ENCODE measurements at places on chromosomes 16 and 17. TPM values are rescaled to one million over a fixed set of nuclear protein-coding genes. Genes with fewer than 3 reads are reported as not detected.

Gene NTN1
- 0.82 TPM for total RNA-seq

Gene PRSS22
- total RNA-seq = 0.44 TPM

Gene CCL2
- 406 TPM for total RNA-seq

Gene PRDM7
- total RNA-seq = not detected

Gene ARL5C
- total RNA-seq = not detected

Gene EVI2A
- 1.2 TPM for total RNA-seq

Gene TMEM235
- not detected for total RNA-seq

Gene CBX4
- 16.5 TPM for total RNA-seq

Gene ZFHX3
- total RNA-seq = 13.6 TPM

All from glomerular endothelial cell (primary cell).